NCI-H1694 treated with DMSO at 0.1 percent for 48 hours (cell line): ENCODE measurements at places on chromosomes 11 and 22.

DNA sequence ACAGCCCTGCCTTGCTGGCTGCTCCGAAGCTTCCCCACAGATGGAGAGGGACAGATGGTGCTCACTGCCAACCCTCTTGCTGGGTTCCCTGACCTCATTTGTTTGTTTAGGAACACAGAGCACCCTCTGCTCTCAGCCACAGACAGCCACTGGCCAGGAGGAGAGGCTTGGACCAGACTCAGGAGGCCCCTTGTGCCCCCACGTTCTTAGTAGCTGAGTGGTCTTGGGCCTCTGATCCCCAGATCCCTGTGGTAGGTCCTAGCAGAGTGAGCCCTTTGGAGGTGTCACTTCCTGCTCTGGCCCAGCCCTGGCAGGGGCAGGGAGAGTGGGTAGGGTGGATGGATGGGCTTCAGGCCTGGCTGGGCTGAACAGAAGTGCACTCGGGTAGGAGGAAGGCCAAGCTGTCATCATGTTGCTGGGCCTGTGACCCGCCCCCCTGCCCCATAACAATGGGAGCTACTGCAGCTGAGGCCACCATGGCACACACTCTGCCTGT is 84.0 kb downstream of the DHCR7 start:
- peak; percentile 84 for DNase-seq

GRCh38 chr11:10320736-10321465 is 16.0 kb downstream of the ADM start:
- DNase-seq: no peak

DNA sequence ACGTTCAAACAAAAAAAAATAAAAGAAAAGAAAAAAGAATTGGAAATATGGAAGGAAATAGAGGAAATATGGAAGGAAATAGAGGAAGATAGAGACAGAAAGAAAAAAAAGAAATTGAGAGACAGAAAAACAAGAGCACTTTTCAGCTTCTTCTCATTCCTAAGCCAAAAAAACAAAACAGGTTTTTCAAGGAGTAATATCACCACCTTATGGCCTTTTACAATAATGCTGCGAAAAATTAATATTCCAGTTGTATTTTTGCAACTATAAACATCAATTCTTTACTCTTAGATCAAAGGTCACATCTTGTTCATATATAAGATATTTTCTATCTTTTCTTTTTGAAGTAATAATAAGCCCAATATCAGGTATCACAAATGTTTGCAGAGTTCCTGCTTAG is 328.3 kb downstream of the FAT3 start:
- peak; percentile 13 for DNase-seq

DNA sequence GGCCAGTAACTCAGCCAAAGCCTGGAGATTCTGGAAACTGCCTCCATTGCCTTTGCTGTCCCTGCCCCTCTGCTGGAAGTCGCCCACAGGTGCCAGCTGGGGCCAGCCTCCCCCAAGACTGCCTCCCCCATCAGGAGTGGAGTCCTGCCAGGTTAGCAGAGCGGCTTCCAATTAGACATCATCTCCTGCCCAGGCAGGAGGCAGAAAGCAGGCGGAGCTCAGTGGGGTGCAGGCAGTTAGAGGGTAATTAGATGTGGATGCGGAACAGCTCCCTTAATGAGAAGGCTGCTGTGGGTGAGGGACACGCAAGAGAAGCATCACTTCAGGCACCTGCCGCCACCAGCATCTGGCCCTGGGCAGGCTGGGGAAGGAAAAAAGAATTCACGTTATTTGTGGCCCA is 90.9 kb upstream of the TP53I11 start:
- DNase-seq: peak; percentile 97

- no peak for DNase-seq
These were observed 79.2 kb downstream of the WNT7B start for GRCh38 chr22:45897736-45898135.

- DNase-seq: no peak
These were observed 8.3 kb downstream of the ATP5MGL start for GRCh38 chr22:42632096-42632495.

DNA sequence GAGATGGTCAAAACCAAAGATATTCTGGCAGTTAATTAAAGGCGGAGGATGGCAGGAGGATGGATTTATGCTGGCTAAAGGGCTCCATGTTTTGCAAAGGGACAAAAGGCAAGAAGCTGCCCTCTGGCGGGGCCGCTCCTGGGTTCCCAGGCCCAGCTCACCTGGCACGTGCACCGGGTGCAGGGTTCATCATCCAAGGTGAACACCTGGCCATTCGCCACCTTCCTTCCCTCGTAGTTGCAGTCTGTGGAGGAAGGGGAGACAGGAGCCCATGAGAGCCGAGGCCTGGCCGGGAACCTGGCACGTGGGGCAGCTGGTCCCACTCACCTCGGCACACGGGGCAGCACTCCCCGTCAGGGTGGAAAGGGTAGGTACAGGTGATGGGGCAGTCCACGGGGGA is 23.8 kb downstream of the PGA5 start:
- no peak for DNase-seq

GRCh38 chr11:11036848-11037732 is 179.2 kb upstream of the ZBED5 start:
- DNase-seq: peak; percentile 50

- no peak for DNase-seq
These were observed 83.7 kb upstream of the KCNA4 start for GRCh38 chr11:30100495-30100894.
